Hematopoietic multipotent progenitor cell (in vitro differentiated cells): ENCODE measurements at places on chromosomes 1 and 21.

DNA sequence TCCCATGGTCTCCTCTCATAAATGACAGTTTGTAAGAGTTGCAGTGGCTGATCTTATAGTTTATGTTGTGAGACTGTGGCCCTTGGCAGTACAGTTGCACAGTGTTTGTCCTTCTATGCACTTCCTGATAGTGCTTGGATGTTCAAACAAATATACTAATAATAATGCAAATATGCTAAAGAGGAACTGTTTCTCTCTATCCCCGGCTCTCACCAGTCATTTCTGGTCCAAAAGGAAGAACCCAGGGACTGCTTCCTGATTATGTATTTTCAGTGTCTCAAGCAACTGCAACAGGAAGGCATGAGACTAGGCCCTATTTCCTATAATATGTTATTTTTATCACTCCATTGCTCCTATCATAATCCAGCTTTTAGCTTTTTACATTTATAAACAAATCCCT is 17.0 kb upstream of the SUCO start:
- DNase-seq = no peak

GRCh38 chr1:48493970-48494769 is 22.2 kb upstream of the SPATA6 start:
- no peak for DNase-seq

GRCh38 chr1:225962440-225962975 is 21.5 kb upstream of the LEFTY2 start:
- no peak for DNase-seq

- DNase-seq = no peak
Measured at GRCh38 chr1:194055536-194055935, 869.1 kb upstream of the B3GALT2 start.

GRCh38 chr1:155703216-155703615 is 14.3 kb downstream of the DAP3 start:
- no peak for DNase-seq
